ENCODE measurements at places on chromosomes 6 and 20. TPM values are rescaled to one million over a fixed set of nuclear protein-coding genes. Genes with fewer than 3 reads are reported as not detected.
A peak's percentile ranks its signal among the peaks of the same experiment; 100 is the strongest.

Gene ECT2L
- total RNA-seq: 0.08 TPM

Gene NKAPL
- 0.42 TPM for total RNA-seq

GRCh38 chr6:96948631-96949030 lies 24.1 kb downstream of the KLHL32 start:
- DNase-seq: no peak

DNA sequence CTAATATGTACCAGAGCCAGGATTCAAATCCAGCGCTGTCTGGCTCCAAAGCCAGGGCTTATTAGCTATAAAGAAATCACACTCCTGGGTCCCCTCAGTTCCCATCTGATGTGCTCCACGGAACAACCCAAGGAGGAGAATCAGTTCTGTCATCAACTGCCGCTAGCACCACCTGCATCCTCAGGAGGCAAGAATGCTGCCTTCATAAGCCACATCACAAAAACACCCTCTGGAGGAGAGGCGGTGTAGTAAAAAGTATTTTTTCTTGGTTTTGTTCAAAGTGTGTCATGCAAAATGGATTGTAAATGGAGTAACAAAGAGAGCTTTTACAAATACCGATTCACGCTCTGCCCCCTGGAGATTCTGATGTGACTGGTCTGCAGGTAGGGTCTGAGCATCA lies 57.1 kb downstream of the TNFRSF21 start:
- DNase-seq: no peak

Gene NRSN1
- total RNA-seq: not detected

- DNase-seq: no peak
Observed at GRCh38 chr6:1825926-1826325, 216.2 kb downstream of the FOXC1 start.

DNA sequence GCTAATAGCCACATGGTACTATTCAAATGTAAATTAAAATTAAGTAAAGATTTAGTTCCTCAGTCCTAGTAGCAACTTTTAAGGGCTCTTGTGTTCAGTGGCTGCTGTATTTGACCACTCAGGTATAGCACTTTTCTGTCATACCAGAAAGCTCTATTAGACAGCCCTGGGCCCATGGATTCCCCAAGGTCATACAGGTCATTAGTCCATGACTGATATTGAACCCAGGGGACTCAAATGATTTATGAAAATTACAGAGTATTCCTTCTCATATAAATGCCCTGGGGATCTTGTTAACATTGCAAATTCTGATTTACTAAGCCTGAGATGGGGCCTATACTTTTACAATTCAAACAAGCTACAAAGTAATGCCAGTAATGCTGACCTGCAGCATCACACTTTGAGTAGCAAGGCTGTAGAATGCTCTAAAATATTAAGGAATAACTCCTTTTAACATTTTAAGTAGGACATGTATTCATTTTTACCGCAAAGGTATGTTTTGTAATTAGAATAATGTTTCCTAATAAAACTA lies 29.6 kb downstream of the RNF217 start:
- no peak for DNase-seq

DNA sequence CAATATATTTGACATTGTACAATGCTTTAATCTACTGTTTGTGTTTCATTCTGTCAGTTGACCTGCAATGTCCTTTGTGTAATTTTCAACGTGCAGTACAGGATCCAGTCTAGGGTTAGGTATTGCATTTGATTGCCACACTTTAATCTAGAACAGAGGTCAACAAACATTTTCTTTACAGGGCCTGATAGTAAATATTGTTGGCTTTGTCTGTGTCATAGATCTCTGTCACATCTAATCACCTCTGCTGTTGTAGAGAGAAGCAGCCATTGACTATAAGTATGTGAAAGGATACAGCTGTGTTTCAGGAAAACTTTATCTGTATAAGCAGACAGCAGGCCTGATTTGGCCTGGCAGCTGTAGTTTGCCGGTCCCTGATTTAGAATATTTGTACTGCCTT lies 39.3 kb downstream of the ATRN start:
- DNase-seq: no peak

Gene GGTLC1
- total RNA-seq: not detected

GRCh38 chr6:30686009-30686907 lies at the start of gene PPP1R18:
PPP1R18 (minus strand) TSS chr6:30686645; CDS start chr6:30686018, 627 bp downstream.
- peak; percentile 79 for DNase-seq

Gene ZNF341
- total RNA-seq: 3.8 TPM

GRCh38 chr6:64732888-64733287 lies 974.1 kb downstream of the EYS start:
- DNase-seq: no peak

DNA sequence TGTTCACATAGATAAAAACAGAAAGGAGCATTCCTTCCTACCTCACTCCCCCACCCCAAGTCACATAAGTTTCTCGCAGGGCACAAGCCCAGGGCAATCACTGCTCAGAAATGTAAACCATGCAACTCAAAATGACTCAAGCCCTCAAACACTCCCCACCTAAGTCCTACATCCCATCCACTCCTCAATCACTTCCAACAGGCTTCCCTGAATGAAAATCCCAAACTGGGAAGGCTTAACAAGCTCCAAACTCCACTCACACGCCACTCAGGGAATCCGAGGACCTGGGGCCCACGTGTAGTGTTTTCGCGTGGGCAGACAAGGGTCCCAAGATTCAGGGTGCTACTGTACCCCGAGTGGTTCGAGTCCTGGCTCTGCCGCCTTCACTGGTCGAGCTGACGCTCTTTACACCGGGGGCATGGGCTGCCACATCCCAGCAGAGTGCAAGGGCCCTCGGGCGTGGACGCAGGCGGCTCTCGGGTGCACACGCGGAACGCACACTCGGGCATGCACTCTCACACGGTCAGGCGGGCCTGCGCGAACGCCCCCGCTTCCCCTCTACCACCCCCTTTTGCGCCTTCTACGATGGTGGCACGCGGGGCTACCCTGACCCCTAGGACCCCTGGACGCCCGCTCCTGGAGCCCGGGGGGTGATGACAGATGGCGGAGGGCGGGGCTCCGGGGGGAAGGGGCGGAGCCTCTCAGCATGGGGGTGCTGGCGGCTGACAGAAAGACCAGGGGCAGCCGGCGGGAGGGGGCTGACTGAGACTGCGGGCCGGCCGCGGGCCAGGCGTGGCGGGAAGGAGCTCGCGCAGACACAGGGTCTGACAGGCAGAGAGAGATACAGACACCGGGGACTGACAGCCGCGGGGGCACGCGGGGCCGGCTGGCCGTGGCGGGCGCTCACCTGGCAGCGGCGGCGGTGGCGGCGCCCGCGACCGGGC lies 657 bp downstream of the ZHX3 start:
- peak; percentile 78 for DNase-seq

Measured in lower leg skin (tissue), 4 donors.